T-helper 1 cell (primary cell): ENCODE measurements at places on chromosomes 6 and 20.

GRCh38 chr6:38651121-38651784 lies 11.5 kb upstream of the BTBD9 start:
- DNase-seq, result no peak

DNA sequence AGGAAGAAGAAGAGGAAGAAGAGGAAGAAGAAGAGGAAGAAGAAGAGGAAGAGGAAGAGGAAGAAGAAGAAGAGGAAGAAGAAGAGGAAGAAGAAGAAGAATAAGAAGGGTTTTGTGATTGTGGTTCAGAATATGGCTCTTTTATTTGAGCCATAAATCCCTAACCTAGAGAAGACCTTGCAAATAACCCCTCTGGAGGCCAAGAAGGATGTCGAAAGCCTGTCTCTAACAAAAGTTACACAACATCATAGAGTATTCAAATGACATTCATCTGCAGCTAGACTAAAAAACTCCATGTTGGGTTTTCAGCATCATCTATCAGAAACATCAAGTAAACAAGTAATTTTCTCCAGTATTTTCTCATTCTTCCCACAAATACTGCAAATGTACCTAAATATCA lies 100.9 kb downstream of the RNASET2 start:
- DNase-seq, result no peak

DNA sequence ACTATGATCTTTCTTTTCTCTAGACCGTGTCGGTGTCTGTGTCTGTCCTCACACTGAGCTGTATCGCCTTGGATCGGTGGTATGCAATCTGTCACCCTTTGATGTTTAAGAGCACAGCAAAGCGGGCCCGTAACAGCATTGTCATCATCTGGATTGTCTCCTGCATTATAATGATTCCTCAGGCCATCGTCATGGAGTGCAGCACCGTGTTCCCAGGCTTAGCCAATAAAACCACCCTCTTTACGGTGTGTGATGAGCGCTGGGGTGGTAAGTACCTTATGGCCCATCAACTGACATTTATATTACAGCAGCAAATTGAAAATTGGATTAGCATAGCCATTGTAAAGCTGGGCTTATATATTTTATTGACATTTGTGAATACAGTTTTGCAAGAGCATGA lies 72.2 kb upstream of the GFRAL start:
- no peak for DNase-seq

DNA sequence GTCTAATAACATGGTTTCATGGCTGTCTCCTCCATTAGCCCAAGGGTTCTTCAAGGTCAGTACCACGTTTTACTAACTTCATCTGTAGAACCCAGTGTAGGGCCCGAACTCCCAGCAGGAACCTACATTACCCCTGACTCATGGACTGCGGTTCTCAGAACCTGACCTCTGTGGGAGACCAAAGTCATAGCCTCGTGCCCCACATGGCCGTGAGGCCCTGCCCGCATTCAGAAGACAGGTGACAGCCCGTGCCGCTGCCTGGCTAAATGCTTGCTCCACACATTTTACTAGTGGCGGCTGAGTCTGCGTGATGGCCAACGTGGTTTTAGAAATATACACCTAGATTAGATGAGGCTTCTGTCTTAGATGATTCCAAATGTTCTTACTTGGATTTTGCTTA lies 94.9 kb downstream of the CDH4 start:
- DNase-seq, result no peak

GRCh38 chr6:84013354-84013753 lies 20.2 kb upstream of the MRAP2 start:
- DNase-seq, result no peak

DNA sequence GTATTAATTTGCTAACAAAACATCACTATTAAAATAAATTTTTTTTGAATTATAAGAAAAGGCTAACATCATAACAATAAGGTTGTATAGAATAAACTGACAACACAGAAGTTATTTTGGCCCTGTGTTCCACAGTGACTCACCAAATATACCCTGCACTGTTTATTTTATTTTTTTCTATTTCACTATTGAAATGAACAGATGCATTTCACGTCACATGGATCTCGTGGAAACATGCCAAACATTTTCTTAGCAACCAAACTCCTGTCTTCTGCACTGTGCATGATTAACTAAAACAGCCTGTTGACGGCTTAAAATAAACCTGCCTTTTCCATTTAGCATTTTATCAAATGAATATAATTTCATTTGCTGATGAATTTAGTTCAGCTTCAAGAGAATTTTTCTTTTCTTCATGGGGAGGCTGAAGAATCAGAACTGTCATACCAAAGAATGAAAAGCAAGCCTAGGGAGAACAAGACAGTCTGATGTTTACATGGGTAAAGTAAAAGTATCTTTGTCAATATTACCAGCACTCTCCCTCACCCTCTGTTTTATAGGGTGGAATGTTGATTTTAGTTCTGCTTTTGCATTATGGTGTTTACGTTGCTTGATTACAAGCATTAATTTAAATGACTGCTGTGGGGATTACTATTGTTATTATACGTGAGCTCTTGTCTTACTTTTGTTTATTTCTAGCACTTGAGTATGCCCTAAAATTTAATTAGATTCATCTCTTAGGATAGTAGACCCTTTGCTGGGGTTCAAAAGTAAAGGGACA lies 115.3 kb downstream of the LCA5 start:
- DNase-seq, result no peak

GRCh38 chr6:45822246-45822812 lies 193.3 kb downstream of the CLIC5 start:
- no peak for DNase-seq

DNA sequence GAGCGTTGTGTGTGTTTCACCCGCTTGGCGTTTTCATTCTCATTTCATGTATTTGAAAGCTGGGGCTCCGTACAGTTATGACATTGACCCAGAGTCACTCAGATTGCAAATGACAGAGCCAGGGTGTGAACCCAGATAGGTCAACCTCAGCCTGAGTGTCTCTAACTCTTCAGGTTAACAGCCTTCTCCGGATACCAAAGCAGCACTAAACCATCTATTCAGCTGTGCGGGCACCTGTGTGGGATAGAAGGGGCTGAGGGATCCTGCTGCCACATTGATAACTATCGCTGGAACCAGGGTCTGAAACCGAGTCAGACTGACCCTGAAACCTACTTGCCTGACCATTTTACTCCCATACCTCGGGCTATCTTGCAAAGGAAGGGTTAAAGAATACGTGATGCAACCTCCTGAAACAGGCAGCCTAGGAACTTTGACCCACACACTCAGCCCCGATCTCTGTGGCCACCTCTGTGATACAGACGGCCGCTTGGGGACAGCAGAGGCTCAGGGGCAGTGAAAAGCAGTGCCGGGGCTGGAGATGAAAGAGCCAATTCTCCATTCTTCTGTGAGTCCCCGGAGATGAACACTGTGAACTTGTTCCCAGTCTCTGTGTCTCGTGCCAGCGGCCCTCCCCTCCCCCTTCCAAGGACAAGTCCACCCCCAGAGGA lies 233.5 kb upstream of the QKI start:
- DNase-seq, result no peak

DNA sequence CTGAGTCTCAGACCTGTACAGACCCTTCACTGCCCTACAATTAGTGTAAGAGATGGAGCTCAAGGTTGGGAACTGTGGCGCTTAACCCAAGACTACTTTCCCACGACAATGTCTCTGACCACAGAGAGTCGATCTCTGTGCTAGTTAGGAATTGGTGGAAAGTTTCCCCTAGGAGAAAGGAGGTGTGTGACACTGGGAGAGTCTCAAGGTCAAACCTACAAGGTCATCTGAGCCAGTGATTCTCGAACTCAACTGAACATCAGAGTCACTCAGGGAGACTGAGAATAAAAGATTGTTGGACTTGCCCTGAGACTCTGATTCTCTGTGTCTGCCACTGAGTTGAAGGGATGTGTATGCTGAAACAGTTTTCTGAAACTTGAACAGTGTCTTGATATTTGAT lies 9.7 kb upstream of the AFDN start:
- no peak for DNase-seq

DNA sequence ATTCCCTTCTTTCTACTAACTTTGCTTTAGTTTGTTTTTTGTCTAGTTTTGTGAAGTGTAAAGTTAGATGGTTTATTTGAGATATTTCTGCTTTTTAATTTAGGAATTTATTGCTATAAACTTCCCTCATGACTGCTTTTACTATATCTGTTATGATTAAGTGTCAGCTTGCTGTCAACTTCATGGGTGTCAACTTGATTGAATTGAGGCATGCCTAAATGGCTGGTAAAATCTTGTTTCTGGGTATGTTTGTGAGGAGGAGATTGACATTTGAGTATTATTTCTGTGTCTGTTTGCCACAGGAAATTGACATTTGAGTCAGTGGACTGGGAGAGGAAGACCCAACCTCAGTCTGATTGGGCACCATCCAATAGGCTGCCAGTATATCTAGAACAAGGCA lies 1147.0 kb upstream of the EYS start:
- DNase-seq, result no peak

- no peak for DNase-seq
Measured at GRCh38 chr6:21739241-21739640, 145.7 kb downstream of the SOX4 start.

GRCh38 chr6:160253714-160254113 lies 4.9 kb downstream of the SLC22A2 start:
- no peak for DNase-seq

DNA sequence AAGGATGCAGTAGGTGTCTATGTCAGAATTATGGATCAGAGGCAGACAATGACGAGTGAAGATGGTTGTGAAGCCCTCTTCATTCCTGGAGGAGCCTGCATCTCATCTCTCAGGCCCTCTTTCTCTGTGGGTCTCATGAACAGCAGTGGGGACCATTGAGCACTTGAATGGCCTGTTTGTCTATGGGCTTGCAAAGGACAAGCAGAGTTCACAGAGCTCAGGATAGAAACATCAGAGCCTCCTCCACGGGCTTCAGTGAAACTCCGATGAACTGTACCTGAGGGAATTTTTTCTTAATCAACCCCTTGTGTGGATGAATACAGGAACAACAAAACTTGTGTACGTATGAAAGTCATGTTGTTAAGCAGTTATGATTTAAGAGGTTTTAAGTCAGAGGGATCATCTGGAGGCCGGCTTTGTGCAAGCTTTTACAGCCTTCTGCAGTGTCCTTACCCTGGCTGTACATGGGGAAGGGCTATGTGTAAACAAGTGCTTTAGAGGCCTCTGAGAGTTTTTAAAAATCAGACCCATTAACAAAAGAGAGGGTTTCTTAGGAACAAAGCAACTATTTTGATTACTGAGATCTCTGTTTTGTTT lies 29.7 kb upstream of the PI16 start:
- no peak for DNase-seq

DNA sequence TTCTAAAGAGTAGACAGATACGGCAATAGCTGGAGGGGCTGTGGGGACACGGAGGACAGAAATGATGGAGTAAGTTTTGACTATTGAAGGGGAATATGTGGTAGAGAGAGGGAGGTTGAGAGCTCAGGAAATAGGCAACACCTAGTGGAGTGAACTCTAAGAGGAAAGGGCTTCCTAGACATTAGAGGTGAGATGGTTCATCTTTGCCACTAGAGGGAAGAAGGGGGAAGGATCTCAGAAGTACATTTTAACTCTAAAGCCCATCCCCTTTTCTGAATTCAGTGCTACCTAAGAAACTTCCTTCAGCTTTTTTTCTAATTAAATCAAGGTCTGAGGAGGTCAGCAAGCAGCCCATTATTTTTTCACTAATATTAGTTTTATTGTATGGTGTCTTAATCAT lies 689.4 kb upstream of the MAP3K7 start:
- no peak for DNase-seq

- no peak for DNase-seq
Measured at GRCh38 chr6:131143319-131143718, 8.1 kb downstream of the AKAP7 start.

GRCh38 chr20:64099086-64099786 lies 8.1 kb downstream of the NPBWR2 start:
- no peak for DNase-seq

GRCh38 chr6:78340755-78341154 lies 526.6 kb upstream of the IRAK1BP1 start:
- no peak for DNase-seq

GRCh38 chr20:14821251-14821650 lies 483.8 kb upstream of the FLRT3 start:
- no peak for DNase-seq

GRCh38 chr6:133170602-133171001 lies 70.6 kb upstream of the EYA4 start:
- no peak for DNase-seq

DNA sequence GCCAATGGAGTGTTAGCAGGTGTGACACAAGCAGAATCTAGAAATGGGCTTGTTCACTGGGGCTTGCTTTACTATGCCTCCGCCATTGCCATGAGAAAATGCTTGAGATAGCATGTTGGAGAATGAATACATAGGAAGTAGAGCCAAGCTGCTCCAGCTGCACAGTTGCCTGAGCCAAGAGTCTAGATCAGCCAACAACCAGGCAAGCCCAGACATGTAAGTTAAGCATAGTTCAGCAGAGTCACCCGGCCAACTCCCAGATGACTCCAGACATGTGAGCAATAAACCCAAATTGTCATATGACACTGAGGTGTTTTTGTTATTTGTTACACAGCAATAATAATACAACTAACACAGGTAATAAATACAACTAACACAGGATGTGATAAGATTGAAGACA lies 167.9 kb downstream of the HAO1 start:
- DNase-seq, result no peak

- no peak for DNase-seq
Measured at GRCh38 chr6:157859775-157860504, 36.9 kb downstream of the SNX9 start.

- DNase-seq, result no peak
Measured at GRCh38 chr6:35218021-35218420, 4.3 kb downstream of the SCUBE3 start.

GRCh38 chr6:52389626-52390360 lies 27.8 kb downstream of the PAQR8 start:
- DNase-seq, result no peak

GRCh38 chr6:153595903-153596302 lies 443.1 kb upstream of the OPRM1 start:
- no peak for DNase-seq

GRCh38 chr6:143123081-143123480 lies 62.4 kb downstream of the AIG1 start:
- DNase-seq, result no peak

DNA sequence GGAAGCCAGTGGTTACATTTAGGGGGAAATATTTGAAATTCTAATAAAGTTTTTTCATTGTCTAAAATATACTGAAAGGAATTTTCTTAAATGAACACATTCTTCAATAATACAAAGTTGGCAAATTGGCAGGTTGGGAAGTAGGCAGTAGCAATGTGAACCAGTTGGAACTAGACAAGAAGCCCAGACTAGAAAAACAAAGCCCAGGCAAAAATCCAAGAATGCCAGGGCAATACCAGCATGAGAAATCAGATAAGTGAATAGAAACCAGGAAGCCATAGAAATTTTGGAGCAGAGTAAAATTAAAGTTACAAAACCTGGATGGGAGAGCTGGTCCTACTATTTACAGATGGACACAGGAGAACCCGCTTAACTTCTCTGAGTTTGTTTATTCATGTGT lies 52.2 kb downstream of the TPBG start:
- DNase-seq, result no peak

- DNase-seq, result no peak
Measured at GRCh38 chr20:51562332-51563173, 20.0 kb upstream of the NFATC2 start.
